Renal cortical epithelial cell (primary cell): ENCODE measurements at places on chromosomes 2 and 18. TPM values are rescaled to one million over a fixed set of nuclear protein-coding genes. Genes with fewer than 3 reads are reported as not detected.

GRCh38 chr2:176182671-176183070 lies 5.8 kb upstream of the HOXD1 start:
- no peak for DNase-seq

MAB21L4 gene
- 0.10 and 5.2 TPM in 2 replicates for total RNA-seq

DOK6 gene
- total RNA-seq = 0.17 and 2.3 TPM in 2 replicates

SLC9A2 gene
- total RNA-seq = 0.25 and 6.4 TPM in 2 replicates
